ENCODE measurements at places on chromosomes 4 and X.
A peak's percentile ranks its signal among the peaks of the same experiment; 100 is the strongest.

- no peak for DNase-seq
These were observed 357.1 kb upstream of the KLHL4 start for GRCh38 chrX:87160435-87161010.

GRCh38 chrX:154419688-154420401, 8.5 kb downstream of the TAFAZZIN start:
- no peak for DNase-seq

DNA sequence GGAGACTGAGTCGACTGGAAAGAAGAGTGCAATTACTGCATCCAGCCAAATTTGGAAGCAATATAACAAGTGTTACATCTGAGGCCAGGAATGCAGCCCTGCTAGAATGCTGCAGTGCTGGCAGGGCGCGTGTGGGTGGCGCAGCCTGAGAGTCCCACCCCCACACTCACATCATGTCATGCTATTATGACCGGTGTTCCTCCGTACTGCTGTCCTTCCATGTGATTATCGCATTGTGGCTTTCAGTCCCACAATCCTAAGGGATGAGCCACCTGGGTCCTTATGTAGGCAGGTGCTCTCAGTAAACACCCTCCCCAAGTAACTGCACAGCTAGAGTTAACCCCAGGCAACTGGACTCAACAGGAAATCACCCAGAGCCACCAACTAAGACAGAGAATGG, 122.6 kb upstream of the CPEB2 start:
- DNase-seq = no peak

DNA sequence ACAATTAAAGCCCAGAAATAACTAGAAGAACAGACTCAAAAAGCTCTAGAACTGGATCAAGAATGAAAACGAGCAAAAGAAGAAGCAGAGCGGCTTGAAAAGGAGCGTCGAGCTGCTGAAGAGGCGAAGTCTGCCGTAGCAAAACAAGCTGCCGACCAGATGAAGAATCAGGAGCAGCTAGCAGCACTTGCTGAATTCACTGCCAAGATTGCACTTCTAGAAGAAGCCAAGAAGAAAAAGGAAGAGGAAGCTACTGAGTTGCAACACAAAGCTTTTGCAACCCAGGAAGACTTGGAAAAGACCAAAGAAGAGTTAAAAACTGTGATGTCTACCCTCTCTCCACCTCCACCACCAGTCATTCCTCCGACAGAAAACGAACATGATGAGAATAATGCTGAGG, 56.1 kb upstream of the PPP4R3C start:
- DNase-seq = no peak

DNA sequence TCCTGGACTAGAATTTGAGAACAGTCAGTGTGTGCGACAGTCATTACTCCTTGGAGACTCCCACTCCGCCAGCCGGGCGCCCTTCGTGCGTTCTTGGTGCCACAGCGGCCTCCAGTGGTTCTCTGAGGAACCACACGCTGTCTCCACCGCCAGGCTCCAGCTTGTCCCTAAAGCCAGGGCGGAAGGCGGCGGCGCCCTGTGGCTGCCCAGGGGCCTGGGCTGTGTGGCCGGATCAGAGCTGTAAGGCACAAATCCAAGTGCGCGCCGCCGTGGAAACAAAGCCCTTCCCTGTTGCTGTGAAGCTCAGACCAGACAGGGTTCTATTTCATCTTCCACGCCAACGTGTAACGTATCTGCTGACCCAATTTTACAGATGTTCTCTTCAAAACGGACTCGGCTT, 34.2 kb downstream of the IDS start:
- peak; percentile 85 for DNase-seq

DNA sequence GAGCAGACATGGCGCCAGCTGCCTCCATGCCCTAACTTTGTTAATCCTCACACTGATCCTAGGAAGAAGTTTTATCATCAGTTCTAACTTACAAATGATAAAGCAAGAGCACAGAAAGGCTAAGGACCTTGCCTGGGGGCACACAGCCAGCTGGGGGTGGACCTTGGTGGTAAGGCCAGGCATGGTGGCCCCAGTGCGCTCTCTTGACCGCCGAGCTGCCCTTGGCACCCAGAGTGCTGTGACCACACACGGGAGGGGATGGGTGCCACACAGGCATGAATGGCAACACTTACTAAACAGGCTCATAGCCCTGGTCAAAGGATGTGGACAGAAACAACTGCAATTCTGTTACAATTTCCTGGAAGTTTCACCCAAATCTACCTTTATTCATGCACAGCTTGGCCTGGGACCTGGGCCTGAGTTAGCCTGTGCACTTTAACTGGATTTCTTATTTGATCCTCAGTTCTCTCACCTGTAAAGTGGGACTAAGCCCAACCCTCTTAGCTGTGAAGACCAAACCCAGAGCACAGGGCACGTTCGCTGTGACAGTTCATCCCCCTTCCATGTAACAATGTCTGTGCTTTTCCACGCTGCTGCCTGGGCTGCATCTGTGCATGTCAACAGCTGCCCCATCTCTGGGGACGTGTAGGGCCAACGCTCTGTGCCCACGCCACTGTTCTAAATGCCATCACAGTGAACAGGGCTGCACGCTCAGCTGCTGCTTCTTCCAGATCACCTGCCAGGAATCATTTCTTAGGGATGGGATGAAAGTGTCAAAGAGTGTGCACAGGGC, 44.8 kb downstream of the ACOX3 start:
- DNase-seq = no peak

- DNase-seq = no peak
These were observed 23.1 kb upstream of the VCX2 start for GRCh38 chrX:8194216-8194615.

DNA sequence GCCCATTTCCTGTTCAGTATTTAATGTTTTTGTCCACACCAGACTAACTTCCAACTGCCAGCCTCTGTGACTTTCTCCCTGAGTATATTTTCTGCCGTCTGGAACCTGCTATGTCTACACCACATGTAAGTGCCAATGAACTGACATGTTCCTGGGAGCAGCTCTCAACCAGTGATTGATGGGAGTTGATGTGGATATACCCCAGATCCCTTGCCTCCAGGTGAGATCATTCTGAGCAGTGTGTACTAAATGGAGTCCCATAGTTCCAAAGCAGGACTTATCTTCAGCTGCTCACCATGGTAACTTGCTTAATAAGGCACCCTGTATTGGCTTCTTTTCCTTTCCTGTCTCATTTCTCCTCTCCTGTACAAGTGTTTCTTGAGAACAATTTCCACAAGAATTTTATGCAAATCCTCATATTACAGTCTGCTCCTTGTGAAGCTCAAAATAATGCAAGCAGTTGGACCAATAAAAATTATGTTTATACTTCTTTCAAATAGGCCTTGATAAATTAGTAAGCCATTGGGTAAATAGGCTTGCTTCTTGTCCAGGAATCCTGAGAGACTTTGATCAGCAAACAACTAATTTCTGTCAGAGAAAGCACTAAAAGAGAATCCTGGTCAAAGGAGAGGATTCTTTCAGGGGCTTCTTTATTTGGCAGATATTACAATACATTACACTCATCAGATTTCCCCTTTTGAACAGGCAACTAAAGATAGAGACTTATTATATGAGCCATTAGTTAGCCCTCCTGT, 911.7 kb upstream of the NDST4 start:
- DNase-seq = no peak

DNA sequence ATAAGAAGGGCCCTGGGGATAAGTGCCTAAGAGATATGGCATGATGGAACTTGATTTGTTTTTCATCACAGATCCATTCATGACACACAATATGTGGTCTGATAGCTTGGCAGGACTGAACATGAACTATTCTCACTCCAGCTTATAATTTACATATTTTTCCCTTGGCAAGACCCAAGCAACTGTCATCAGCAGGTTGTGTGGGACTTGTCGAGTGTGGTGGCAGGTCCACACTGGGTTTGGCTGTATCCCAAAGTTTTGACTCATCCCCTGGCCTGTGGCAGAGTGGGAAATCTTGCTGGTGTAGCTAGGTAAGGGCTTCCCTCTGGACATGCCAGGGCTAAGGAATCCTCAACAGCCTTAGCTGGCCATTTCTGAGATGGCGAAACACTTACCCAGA, 81.0 kb upstream of the STIM2 start:
- DNase-seq = no peak

DNA sequence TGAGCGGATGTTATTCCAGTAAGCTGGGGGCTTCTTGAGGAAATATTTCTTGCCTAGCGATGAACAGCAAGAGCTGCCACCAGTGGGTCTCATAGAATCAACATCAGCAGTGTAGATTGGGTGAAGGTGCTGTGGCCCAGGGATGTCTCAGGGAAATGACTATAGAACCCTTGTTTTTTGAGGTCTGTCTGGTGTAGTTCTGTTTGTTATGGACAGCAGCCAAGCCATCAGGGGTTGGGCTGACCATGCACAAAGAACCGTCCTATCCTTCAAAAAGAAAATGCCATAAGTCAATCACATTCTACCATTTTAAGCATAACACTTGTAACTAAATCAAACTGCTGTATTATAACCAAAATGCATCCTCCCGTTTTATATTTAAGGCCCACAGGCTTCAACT, 17.3 kb upstream of the C1GALT1C1 start:
- DNase-seq = no peak

DNA sequence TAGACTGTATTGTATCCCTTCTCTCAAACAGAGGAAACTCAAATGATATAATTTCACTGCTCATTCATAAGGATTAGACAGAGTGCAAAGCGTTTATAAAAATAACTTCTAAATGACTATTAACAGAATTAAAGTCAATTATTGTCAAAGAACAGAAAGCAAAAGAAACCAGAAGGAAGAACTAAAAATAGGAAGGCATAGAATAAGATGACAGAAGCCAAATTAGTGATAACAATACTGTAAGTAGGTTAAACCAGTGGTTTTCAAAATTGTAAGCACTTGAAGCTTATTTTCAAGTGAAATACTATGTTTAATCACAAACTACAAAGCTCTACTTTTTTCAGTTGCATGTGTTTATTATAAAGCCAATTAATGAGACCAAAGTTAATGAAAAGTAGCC, 305.2 kb downstream of the PPP1R2C start:
- no peak for DNase-seq

GRCh38 chr4:182074139-182074538, 169.1 kb upstream of the TENM3 start:
- DNase-seq = no peak

GRCh38 chr4:8410641-8411271, 29.8 kb downstream of the ACOX3 start:
- DNase-seq = no peak

DNA sequence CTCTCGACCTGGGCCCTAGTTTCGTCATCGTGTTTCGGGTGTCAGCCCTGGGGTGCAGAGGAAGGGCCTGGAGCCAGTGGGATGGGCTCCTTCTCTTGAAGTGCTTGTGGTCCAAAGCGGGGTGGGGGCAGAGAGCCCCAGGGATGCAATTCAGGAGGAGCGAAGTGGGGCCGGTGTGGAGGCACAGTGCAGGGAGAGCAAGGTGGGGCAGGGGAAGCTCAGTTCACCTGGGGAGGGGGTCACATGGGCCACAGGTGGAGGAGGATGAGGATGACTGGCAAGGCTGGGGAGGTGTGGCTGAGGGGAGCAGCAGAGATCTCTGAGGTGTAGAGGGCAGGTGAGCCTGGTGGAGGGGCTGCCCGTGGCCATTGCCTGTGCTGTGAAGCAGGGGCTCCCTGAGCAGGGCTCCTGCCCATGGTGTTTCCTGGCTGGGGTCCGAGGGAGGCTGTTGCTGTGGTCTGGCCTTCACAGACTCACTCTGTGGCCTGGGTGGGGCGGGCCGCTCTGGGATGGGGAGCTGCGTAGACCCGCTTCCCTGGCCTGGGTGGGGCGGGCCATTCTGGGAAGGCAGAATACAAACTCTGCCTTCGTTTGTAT, 6.9 kb downstream of the SORCS2 start:
- DNase-seq = no peak

DNA sequence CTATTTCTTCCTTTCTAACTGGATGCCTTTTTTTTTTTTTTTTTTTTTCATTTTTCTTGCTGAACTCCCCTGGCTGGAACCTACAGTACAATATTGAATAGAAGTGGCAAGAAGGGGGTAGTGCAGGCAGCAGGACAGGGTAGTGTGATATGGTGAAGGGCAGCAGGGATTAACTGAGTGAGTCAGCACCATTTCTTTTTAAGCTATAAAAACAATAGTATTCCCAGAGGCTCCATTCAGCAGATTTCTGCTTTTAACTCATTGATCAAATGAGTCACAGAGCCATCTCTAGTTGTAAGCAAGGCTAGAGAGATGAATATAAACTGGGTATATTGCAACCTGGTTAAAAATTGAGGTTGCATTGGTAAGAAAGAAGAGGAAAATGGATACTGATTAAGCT, 53.6 kb upstream of the SETD7 start:
- DNase-seq = no peak

DNA sequence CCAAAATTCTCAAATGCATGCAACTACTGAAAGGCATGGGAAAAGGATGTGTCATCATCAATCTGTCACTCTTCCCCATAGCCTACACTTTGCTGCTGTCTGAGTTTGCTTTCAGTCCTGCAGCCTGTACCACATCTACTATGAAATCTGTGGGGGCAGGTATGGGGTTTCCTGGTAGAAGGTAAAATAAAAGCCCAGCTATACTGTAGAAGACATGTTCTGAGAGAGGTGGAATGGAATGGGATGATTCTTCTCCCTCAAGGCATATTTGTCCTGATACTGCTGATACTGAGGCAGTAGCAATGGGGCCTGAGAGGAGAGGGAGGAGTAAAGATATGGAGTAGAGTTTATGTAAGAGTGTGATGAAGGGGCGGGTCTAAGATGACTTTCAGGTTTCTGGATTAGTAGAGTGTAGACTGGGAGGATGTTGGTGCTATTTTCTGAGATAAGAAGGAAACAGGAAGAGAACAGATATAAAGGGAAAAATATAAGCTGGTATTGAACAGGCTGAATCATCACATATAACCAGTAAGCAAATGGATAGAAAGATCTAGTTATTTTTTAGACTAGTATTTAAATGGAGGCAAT, 38.7 kb upstream of the GYPA start:
- DNase-seq = no peak

DNA sequence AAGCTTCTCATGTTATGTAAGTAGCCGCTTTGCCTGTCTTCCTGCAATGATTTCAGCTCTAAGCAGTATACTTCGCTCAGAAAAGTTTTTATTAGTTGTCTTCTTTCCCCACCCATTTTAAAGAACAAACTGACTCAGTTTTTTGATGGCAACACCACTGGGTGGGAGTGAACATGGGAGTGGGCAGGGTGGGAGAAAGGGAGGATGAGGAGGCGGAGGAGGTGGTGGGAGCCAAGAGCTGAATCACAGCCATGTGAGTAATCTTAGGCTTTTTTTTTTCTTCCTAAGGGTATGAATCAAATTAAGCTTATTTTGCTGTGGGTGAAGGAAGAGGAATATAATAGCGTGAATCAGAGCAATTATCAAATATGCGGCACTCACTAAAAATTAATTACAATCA, 574.3 kb upstream of the DIPK2B start:
- DNase-seq = no peak

- no peak for DNase-seq
These were observed 180.3 kb upstream of the HS3ST1 start for GRCh38 chr4:11608992-11609391.

DNA sequence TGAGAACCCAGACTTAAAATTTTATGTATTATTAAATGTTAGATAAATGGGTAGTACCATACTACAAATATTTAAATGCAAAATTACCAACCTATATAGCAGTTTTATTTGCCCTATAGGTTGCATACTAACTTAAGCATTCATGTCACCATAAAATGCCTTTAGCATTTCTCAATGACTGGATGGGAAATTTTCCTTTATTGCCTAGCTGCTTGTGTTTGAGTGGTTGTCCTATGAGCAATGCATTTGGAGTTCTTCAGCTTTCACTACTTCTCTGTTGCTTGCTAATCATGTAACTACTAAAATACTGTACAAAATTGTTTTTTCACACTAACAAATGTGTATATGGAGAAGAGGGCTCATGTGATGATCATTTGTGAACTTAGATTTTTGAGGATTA, 44.2 kb upstream of the CEP135 start:
- no peak for DNase-seq

GRCh38 chr4:182807767-182808548, 109.2 kb downstream of the DCTD start:
- DNase-seq = no peak
